ENCODE measurements at places on chromosomes 2 and 18. TPM values are rescaled to one million over a fixed set of nuclear protein-coding genes. Genes with fewer than 3 reads are reported as not detected.
A peak's percentile ranks its signal among the peaks of the same experiment; 100 is the strongest.

The THUMPD2 gene
- 10.9 TPM for total RNA-seq

The SMAD2 gene
- total RNA-seq: 91.2 TPM

The PIAS2 gene
- 18.1 TPM for total RNA-seq

The SP140L gene
- total RNA-seq: 4.4 TPM

The ACKR3 gene
- 24.9 TPM for total RNA-seq

The C2orf80 gene
- total RNA-seq: not detected

The IL1B gene
- total RNA-seq: 2.7 TPM

The C2orf72 gene
- 0.83 TPM for total RNA-seq

The HRH4 gene
- total RNA-seq: 0.13 TPM

The L3MBTL4 gene
- 2.0 TPM for total RNA-seq

The ZBTB7C gene
- 10.8 TPM for total RNA-seq

The ANKZF1 gene
- total RNA-seq: 27.6 TPM

The CAPN14 gene
- not detected for total RNA-seq

The PELI1 gene
- 21.9 TPM for total RNA-seq

DNA sequence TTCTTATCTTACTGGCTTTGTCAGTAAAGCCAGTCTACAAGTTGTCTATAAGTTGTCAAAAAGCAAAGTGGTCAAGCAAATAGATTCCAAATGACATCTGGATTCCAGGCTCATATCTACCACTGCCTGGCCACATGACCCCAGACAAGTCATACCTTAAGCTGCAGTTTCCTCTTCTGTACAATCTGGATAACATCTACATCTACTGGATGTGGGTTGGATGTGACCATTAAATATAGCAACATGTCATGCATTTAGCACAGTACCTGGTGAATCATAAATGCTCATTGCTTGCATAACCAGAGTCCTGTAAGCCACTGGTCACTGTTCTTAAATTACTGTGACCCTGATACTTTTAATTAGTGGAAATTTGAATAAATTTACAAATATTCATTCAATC is 16.8 kb downstream of the COBLL1 start:
- peaks cover 28% of the 10 kb centered on the region for H3K4me1 ChIP-seq
- no peak for DNase-seq
- H3K27me3 ChIP-seq: no peaks in the 10 kb centered on the region
- H3K27ac ChIP-seq: no peak overlapping the region

DNA sequence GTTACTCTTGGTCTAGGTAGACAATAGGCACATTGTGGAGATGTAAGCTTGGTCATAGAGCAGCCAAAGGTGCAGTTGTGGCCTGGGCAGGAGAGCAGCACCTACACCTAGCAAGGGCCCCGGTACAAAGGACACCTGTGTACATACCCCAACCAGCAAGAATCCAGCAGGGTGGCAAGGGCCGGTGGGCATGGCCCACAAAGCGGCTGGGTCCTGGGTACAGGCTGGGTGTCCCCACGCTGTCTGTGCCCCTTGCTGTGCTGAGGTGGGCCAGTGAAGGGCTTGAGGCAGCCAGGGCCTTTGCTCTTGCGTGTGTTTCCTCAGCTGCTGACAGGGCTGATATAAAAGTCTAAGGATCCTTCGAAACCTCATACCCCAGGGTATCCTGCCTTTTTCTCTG is 501.8 kb downstream of the EIPR1 start:
- H3K4me3 ChIP-seq: no peak overlapping the region
- no peaks in the 10 kb centered on the region for H3K27me3 ChIP-seq
- no peaks in the 10 kb centered on the region for H3K4me1 ChIP-seq
- H3K27ac ChIP-seq: no peak overlapping the region

- no peak overlapping the region for H3K4me3 ChIP-seq
- no peak overlapping the region for H3K27ac ChIP-seq
- no peaks in the 10 kb centered on the region for H3K36me3 ChIP-seq
- H3K4me1 ChIP-seq: peaks cover 15% of the 10 kb centered on the region
- no peaks in the 10 kb centered on the region for H3K27me3 ChIP-seq
Observed at GRCh38 chr2:51014759-51015158, 17.2 kb downstream of the NRXN1 start.

GRCh38 chr2:203758841-203759689 is 52.6 kb downstream of the CD28 start:
- no peak overlapping the region for H3K27ac ChIP-seq
- DNase-seq: no peak
- H3K36me3 ChIP-seq: no peaks in the 10 kb centered on the region
- no peaks in the 10 kb centered on the region for H3K27me3 ChIP-seq
- peaks cover 7% of the 10 kb centered on the region for H3K4me1 ChIP-seq
- no peak overlapping the region for H3K4me3 ChIP-seq

- H3K27ac ChIP-seq: peak overlapping the region; percentile 97
- H3K4me1 ChIP-seq: peaks cover 73% of the 10 kb centered on the region
- no peaks in the 10 kb centered on the region for H3K27me3 ChIP-seq
- peaks cover 15% of the 10 kb centered on the region for H3K36me3 ChIP-seq
- H3K4me3 ChIP-seq: peak overlapping the region; percentile 91
Observed at GRCh38 chr2:43221763-43222474, 4.5 kb downstream of the ZFP36L2 start.

DNA sequence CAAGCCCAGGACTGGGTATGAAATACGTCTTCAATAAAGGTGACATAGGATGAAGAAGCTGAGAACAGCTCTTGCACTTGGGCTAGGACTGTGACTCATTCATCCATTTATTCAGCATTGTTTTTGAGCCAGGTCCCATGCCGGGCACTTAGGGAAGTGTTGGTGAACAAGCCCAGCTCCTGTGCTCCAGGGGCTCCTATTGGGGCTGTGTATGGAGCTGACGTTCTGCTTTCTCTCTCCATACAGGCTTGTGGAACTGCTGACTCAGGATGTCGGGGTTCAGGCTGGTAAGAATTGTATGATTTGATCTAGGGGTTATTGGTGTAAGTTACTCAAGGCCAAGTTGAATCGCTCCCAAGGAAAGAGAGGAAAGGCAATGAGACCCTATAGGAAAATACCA is 24.0 kb downstream of the MYO7B start:
- no peaks in the 10 kb centered on the region for H3K27me3 ChIP-seq
- no peak for DNase-seq
- no peak overlapping the region for H3K4me3 ChIP-seq
- no peaks in the 10 kb centered on the region for H3K36me3 ChIP-seq
- H3K27ac ChIP-seq: no peak overlapping the region
- no peaks in the 10 kb centered on the region for H3K4me1 ChIP-seq

DNA sequence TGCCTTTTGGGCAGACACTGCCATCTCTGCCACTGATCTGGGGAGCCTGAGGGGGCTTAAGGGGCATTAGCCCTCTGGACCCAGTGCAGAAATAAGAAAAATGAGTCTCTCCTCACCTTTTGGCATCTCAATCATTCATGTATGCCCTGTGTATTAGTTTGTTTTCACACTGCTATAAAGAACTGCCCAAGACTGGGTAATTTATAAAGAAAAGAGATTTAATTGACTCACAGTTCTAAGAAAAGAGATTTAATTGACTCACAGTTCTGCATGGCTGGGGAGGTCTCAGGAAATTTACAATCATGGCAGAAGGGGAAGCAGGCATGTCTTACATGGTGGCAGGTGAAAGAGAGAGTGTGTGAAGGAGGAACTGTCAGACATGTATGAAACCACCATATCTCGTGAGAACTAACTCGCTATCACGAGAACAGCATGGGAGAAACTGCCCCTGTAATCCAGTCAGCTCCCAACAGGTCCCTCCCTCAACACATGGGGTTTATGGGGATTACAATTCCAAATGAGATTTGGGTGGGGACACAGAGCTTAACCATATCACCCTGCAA is 21.5 kb downstream of the GKN2 start:
- H3K4me3 ChIP-seq: no peak overlapping the region
- peak; percentile 57 for DNase-seq
- no peaks in the 10 kb centered on the region for H3K36me3 ChIP-seq
- no peaks in the 10 kb centered on the region for H3K27me3 ChIP-seq

GRCh38 chr2:104254017-104254416 is 599.9 kb upstream of the POU3F3 start:
- H3K4me3 ChIP-seq: no peak overlapping the region
- DNase-seq: no peak
- H3K27ac ChIP-seq: no peak overlapping the region

- DNase-seq: no peak
- peak overlapping the region; percentile 78 for H3K27ac ChIP-seq
- no peaks in the 10 kb centered on the region for H3K27me3 ChIP-seq
- H3K4me3 ChIP-seq: no peak overlapping the region
Observed at GRCh38 chr2:237350070-237350469, 63.9 kb downstream of the COL6A3 start.

- H3K4me1 ChIP-seq: peaks cover 10% of the 10 kb centered on the region
- H3K27ac ChIP-seq: no peak overlapping the region
Observed at GRCh38 chr2:208326016-208326415, 60.0 kb downstream of the PIKFYVE start.

DNA sequence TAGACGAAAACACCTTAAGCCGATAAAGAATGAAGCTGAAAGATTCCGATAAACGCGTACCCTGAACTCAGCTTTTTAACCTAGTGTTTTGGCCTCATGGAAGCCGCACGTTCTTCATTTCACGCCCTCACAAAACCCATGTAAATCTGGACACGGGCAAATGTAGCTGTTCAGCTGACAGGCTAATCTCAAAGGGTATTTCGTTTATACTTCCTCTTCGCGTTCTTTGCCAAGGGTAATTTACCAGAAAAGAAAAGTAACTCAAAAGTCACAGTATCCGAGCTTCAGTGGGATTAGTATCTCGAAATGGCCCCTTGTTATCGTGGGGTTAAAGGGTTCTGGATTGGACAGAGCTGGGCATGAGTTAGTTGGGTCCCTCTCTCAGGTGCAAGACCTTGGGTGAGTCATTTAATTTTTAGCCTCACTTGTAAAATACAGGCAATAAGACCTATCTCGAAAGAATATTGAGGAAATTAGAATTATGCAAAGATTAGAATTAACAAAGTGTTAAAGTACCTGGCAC is 22.0 kb upstream of the STPG4 start:
- no peaks in the 10 kb centered on the region for H3K36me3 ChIP-seq
- H3K27me3 ChIP-seq: no peaks in the 10 kb centered on the region
- H3K27ac ChIP-seq: peak overlapping the region; percentile 97
- peak overlapping the region; percentile 95 for H3K4me3 ChIP-seq
- peaks cover 28% of the 10 kb centered on the region for H3K4me1 ChIP-seq

GRCh38 chr18:77063260-77063659 is 69.3 kb downstream of the MBP start:
- no peaks in the 10 kb centered on the region for H3K27me3 ChIP-seq
- H3K4me1 ChIP-seq: peaks cover 33% of the 10 kb centered on the region
- DNase-seq: no peak
- no peak overlapping the region for H3K4me3 ChIP-seq

DNA sequence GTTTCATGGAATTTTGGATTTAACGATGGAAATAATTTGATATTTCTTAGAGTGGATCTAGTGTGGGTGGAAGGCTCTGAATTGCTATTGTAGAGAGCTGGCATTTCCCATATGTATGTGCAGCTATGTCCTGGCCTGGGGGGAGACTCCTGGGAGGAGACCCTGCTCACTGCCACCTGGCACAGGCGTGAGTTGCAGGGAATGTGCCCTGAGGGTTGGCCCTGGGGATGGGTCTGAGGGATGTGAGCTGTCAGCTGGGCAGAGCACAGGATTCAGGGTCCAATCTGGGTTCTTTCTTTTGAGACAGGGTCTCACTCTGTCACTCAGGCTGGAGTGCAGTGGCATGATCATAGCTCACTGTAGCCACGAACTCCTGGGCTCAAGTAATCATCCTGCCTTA is 120.2 kb downstream of the CLIP4 start:
- H3K4me1 ChIP-seq: no peaks in the 10 kb centered on the region
- no peaks in the 10 kb centered on the region for H3K36me3 ChIP-seq
- DNase-seq: no peak
- H3K4me3 ChIP-seq: no peak overlapping the region
- H3K27ac ChIP-seq: no peak overlapping the region
- no peaks in the 10 kb centered on the region for H3K27me3 ChIP-seq

DNA sequence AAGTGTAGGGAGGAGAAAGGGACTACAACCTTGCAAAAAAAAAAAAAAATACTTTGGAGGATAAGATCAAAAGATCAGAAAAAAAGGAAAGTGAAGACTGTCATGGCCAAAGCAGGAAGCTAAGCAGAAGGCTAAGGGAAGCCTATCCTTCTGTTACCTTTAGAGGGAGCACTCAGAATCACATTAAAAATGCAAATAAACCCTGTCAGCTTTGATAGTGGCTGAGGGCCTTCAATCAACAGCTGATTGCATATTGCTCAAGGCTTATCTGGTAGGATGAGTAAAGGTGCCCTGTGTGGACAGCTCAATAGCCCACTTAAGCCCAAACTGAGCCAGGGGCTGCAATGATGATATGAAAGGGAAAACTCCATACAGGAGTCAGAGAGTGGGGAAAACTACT is 1021.2 kb downstream of the LRP1B start:
- H3K36me3 ChIP-seq: no peaks in the 10 kb centered on the region
- H3K4me3 ChIP-seq: no peak overlapping the region
- no peak overlapping the region for H3K27ac ChIP-seq
- H3K27me3 ChIP-seq: no peaks in the 10 kb centered on the region
- DNase-seq: no peak

DNA sequence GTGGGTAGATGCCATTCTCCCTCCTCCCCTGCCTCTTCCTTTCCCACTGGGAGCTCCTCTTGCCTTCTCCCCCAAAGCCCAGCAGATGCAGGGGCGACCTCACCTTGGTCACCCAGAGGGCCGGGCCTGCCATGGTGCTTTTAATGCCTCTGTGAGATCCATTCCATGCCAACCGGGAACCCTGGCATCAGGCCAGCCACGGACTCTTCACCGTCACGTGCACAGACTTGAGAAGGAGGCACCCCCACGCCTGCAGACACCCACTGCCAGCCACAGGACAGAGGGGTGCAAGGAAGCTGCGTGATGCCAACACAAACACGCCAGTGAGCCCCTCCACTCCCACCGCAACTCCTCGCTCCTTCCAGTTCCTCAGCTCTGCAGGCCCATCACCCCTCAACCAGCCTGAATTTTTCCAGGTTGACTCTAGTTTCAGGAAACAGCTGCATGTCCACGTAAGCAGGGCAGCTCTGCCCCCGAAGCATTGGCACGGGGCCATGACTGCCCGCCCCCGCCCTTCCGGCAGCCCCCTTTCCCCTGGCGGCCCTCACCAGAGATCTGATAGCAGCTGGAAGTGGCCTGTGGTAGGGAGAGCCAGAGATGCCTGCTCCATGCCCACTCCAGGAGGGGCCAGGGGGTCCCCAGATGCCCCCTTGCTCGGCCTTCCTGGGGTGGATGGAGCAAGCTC is 50.8 kb downstream of the DNMT3A start:
- H3K4me3 ChIP-seq: no peak overlapping the region
- H3K27me3 ChIP-seq: no peaks in the 10 kb centered on the region
- peaks cover 49% of the 10 kb centered on the region for H3K4me1 ChIP-seq
- DNase-seq: no peak

DNA sequence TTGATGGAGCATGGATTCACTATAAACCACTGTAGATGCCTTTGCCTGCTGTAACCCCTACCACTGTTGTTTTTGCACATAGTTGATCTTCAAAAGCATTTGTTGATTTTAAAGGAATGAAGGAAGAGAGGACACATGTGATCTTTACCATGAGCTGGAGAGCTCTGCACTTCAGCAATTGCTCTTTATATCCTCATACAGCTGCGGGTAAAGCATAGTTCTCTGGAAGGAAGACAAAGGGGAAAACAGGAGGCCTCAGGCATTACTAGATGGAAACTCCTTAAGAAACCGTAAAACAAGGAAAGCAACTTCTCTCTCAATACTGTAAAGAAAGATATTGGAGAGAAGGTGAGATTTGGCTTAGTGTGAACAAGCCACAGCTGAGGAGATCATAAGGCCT is 60.6 kb downstream of the SCG2 start:
- no peak overlapping the region for H3K4me3 ChIP-seq
- no peaks in the 10 kb centered on the region for H3K36me3 ChIP-seq
- no peak for DNase-seq
- H3K27ac ChIP-seq: no peak overlapping the region
- H3K4me1 ChIP-seq: peaks cover 23% of the 10 kb centered on the region

GRCh38 chr18:7877609-7878008 is 310.5 kb downstream of the PTPRM start:
- H3K27ac ChIP-seq: no peak overlapping the region
- H3K27me3 ChIP-seq: no peaks in the 10 kb centered on the region
- peaks cover 21% of the 10 kb centered on the region for H3K4me1 ChIP-seq
- no peak for DNase-seq
- no peaks in the 10 kb centered on the region for H3K36me3 ChIP-seq

Measured in esophagus muscularis mucosa (tissue), 4 donors.